Renal cortical epithelial cell (primary cell): ENCODE measurements at places on chromosomes 13 and 19. TPM values are rescaled to one million over a fixed set of nuclear protein-coding genes. Genes with fewer than 3 reads are reported as not detected.
A peak's percentile ranks its signal among the peaks of the same experiment; 100 is the strongest.

GRCh38 chr19:10643968-10644259 is 10.2 kb upstream of the ILF3 start:
- no peak for DNase-seq

DNA sequence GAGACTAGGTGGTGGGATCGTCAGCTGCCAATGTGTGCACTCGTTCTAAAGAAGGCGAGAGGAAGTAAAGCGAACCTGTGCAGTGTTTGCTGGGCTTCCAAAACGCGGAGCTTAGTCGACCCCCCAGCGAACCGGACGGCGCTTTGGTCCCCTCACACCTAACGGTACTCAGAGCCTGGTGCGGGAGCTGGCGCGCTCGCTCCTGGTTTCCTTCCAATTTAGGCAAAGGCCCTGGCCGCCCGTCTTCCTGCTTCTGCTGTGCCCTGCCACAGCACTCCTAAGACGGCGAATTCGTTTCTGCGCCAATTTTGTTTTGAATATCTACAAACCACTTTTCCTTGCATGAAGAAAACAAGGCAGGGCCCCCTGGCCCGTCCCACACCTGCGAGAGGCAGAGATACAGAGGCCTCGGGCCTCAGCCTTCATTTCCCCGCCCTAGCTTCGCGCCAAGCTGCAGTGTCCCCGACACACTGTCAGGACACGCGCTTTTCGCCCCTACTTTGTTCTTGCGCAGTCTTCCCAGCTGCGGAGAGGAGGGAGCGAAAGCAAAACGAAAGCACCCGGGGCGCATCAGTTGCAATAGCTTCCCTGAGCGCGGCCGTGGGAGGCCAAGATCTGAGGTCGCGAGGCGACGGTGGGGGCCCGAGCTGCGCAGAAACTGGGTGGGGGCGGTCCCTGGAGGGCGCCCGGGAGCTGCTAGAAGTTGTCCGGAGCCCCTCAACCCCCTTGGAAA is 111.9 kb downstream of the KCNRG start:
- no peak for DNase-seq

DNA sequence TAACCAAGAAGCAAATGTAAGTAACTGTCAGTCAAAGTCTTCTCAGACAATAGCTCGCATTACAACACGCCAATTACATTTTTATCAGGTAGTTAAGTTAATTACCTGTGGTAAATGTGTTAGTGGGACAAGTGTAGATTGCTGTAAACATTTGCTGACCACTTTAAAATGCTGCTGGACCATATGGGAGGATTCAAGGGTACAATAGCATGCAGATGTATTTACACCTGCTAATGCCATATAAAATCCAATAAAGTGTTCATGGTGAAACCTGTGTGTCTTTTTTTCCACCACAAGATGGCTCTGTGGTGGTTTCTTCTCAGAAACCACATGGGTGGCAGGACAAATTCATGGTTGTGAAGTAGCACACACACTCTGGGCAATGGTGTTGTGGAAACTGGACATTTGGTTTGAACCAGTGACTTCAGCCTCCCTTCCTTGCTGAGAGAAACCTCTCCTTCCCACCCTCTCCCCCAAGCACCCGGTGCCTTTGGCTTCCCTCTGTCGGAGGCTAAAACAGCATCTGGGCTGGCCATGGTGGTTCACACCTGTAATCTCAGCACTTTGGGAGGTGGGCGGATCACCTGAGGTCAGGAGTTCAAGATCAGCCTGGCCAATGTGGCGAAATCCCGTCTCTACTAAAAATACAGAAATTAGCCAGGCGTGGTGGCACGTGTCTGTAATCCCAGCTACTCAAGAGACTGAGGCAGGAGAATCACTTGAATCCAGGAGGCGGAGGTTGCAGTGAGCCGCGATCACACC is 18.1 kb upstream of the GTF3A start:
- peak; percentile 59 for DNase-seq

DNA sequence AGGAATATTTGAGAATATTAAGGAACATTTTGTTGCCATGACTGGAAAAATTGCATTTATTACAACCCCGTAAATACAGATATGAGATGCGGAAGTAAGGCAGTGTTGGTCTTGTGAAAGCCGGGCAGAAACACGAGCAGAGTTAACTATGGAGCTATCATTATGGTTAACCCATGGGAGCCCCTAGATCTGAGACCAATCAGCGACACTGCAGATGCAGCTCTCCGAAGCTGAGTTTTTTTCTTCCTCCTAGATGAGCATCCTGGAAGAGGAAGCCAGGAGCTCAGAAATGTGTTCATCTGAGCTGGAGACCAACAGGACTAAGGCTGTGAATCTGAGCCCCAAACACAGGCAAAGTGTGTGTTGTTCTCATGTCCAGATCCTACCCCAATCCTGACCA is 123.0 kb upstream of the KL start:
- DNase-seq = no peak

DNA sequence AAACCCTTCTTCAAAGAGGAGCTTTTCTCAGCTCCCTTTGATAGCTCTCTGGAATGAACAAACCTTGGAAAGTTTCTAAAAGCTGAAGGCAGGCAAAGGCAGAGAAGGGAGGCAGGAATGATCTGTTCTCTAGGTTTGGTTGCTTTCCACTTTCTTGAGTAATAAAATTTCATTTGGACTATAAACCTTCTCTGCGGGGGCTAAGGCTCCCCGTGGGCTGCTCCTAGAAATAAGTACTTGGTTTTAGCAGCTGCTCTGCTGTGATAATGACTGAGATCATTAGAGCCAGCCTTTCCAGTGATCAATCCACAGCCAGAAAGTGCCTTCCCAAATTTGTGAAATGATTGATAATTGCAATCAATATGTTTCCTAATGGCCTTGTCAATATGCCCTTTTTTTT is 183.8 kb upstream of the HTR2A start:
- DNase-seq = no peak

GRCh38 chr19:45322744-45323281 is at the start of gene CKM:
CKM (minus strand) TSS chr19:45322875; CDS start chr19:45319713, 3,162 bp downstream.
- DNase-seq = no peak

DNA sequence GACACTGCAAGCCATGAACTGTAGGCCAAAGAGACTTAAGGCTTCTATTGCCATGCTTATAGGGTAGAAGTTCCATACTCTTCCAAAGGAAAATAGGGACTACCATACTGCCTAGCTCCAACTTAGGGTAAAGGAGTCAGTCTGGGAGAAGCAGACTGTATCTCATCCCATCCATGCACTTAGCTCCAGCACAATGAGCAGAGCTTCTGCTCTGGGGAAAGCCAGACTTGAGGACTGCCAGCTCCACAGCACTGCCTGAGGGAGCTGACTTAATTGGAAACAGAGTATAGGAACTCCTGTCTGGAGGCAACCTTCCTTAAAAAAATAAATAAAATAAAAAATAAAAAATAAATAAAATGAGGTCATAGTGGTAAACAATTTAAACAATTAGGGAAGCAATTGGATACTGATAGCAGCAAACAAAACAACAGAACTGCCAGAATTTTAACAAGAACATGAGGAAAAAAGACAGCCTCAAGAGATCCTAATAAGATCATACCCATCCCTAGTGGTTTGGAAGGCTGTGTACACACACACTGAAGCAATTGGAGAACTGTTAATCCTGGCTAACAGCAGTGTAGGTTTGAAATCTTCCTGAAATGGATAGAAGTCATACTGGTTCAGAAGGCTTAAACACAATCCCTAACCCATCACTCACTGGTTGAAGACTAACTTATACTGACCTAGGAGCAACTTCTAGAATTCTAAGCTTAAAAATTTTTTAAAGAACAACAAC is 550.1 kb downstream of the TBC1D4 start:
- DNase-seq = peak; percentile 20

The TLE2 gene
- 15.0 and 15.8 TPM in 2 replicates for total RNA-seq

The KIR2DL3 gene
- total RNA-seq = not detected in 2 replicates

The KLK15 gene
- not detected in 2 replicates for total RNA-seq

The MIR17HG gene
- total RNA-seq = 5.2 and 10.6 TPM in 2 replicates
